ENCODE measurements at places on chromosomes 5 and 9.

GRCh38 chr5:151745071-151745705, 13.2 kb downstream of the ATOX1 start:
- peak; percentile 44 for DNase-seq

- DNase-seq: no peak
These were observed 8.1 kb downstream of the HBEGF start for GRCh38 chr5:140338336-140338735.

DNA sequence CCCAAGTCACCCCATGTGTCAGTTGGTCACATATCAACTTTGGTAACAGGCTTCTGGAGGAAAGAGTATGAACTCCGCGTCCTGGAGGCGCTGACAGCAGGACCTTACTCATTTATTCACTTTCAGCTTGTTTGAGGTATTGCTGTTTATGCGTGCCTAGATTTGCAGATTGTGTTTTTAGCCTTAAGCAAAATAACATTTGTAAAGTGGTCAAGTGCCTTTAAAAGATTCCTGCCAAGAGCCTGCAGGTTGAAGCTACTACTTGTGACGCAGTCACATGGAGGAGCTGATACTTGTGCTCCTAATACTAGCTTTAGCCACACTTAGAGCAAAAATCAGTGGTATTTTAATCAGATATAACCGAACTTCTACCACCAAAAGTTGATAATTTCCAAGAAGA, 351.3 kb downstream of the ADGRV1 start:
- DNase-seq: no peak

- DNase-seq: no peak
These were observed 100.0 kb downstream of the BASP1 start for GRCh38 chr5:17317473-17317872.

GRCh38 chr9:135500071-135500524, 384 bp upstream of the MRPS2 start:
- no peak for DNase-seq

- no peak for DNase-seq
These were observed 98.3 kb upstream of the PHYKPL start for GRCh38 chr5:178330791-178331404.

- DNase-seq: peak; percentile 62
These were observed 72.0 kb downstream of the CCNH start for GRCh38 chr5:87340716-87341115.

GRCh38 chr9:126763130-126763764, 41.6 kb upstream of the ZBTB43 start:
- no peak for DNase-seq

DNA sequence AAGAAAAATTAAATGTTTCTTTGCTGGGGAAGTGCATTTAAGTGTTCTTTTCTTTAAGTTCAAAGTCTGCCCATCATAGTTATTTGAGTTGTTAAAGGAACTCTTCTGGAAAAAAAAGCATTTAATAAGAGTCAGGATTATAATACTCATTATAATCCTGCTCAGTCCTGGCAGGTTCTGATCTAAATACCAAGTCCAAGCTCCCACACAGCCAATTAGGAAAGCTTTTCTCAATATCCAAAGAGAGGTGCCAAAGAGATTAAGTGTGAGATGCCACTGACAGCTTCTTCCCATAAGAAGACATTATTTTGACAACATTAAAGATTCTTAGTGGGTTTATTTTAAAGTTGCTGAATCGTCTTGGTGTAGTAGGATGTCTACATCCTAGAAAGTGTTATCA, 235.2 kb upstream of the DAB2 start:
- no peak for DNase-seq

GRCh38 chr9:88800329-88800682, 191.0 kb upstream of the S1PR3 start:
- DNase-seq: no peak

All from CD4-positive, alpha-beta T cell treated with Interleukin-4 for 1 hour (primary cell).